ENCODE measurements at places on chromosomes 5 and 9.

DNA sequence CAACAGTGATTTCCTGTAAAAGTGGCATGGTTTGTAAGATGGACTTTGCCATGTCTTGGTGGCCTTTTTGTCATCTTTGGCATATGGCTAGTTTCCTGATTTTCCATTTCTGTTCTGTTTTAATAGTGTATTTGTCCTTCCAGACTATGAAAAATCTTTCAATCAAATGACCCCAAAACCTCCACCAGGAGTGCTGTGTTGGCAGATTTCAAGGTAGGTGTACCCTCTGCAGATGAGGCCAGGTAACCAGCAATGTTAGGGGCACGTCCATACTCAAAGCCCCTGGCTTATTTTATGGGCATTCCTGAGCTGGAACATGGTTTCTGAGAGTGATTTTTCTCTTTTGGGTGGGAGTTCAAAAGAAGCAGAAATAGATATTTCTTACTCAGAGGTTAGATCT, 15.2 kb upstream of the MAP1B start:
- DNase-seq, result no peak

DNA sequence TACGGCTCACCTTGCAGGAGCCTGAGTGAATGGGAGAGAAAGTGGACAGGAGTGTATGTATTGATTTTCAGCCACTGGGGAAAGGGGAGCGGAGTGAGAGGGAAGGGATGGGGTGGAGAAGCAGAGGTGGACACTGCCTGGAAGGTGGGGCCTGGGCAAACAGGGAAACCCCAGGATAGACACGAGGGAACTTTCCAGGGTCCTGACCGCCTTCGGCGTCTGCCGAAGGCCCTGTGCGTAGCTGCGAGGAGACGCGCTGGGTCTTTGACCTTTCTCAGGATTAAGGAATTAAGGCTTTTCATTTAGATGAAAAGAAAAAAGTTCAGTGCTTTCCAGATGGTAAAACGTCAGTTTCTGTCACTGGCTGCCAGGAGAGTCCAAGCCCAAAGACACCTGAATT, 134.6 kb upstream of the RAPGEF1 start:
- no peak for DNase-seq

DNA sequence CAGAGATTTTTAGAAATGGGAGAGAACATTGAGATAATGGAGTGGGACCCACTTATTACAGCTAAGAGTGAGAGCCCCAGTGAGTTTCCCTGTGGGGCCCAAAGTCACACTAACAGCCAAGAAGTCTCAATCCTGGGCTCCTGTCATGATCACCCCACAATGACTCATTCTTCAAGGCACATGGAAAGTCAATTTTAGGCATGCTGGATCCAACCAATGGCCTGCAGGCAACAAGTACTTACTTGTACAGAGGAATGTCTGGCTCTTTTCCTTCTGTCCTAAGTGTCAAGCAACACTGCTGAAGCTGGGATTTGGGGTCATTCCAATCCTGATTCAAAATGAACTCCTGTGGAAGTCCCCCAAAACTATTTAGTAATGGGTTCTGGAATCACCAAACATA, 123.1 kb downstream of the DROSHA start:
- DNase-seq, result no peak

DNA sequence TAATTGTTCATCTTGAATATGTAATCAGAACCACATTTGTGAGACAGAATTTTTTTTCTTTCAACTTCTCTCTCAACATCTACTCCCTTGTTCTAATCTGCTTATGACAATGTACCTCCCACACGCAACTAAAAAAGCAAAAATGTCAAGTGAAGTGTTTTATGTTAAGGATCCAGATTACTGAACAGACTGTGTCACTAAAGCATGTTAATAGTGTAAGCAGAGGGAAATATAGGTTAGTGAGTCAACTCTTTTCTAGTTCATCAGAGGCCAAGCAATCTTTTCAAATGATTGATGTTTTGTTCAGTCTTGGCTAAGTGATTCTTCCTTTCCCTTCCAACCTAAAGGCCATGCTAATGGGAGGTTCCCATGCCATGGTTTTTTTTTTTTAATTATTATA, 34.7 kb upstream of the IDNK start:
- no peak for DNase-seq

- no peak for DNase-seq
Measured at GRCh38 chr9:136216541-136217244, 11.8 kb upstream of the LHX3 start.

- no peak for DNase-seq
Measured at GRCh38 chr9:127166651-127167524, 44.5 kb upstream of the ANGPTL2 start.

- DNase-seq, result no peak
Measured at GRCh38 chr5:127410959-127411358, 106.5 kb upstream of the PRRC1 start.

Measured in brain (organoid and tissue), 16 donors.